CD4-positive, alpha-beta T cell treated with Interferon alpha-2 for 1 hour (primary cell): ENCODE measurements at places on chromosomes 12 and 14.

GRCh38 chr14:75543253-75543652 lies 21.0 kb downstream of the BATF start:
- DNase-seq, result no peak

- no peak for DNase-seq
Measured at GRCh38 chr12:116165036-116165425, 112.5 kb downstream of the MED13L start.

- DNase-seq, result no peak
Measured at GRCh38 chr14:47543459-47543858, 131.9 kb downstream of the MDGA2 start.

GRCh38 chr14:87874676-87875075 lies 118.3 kb downstream of the GALC start:
- DNase-seq, result no peak

DNA sequence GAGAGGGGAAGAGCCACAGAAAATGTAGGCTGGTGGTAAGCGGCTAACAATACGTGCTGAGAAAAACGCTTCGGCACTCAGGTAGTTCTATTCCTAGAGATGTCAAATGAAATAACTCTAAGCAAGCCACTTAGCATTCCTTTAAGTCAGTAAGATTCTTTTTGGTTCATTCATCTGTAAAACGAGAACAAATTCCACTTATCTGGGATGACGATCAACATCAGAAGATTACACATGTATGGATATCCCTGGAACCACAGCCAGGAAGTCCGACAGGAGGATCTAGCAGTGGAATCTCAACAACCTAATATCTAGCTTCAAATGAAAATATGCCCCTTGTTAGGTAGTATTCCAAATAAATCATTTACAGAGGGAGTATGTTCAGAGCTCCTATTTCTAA lies 74.6 kb upstream of the CDKN3 start:
- no peak for DNase-seq

GRCh38 chr14:36971263-36971855 lies 201.0 kb downstream of the SLC25A21 start:
- DNase-seq, result no peak

- no peak for DNase-seq
Measured at GRCh38 chr12:127670294-127670693, 596.7 kb upstream of the TMEM132C start.

DNA sequence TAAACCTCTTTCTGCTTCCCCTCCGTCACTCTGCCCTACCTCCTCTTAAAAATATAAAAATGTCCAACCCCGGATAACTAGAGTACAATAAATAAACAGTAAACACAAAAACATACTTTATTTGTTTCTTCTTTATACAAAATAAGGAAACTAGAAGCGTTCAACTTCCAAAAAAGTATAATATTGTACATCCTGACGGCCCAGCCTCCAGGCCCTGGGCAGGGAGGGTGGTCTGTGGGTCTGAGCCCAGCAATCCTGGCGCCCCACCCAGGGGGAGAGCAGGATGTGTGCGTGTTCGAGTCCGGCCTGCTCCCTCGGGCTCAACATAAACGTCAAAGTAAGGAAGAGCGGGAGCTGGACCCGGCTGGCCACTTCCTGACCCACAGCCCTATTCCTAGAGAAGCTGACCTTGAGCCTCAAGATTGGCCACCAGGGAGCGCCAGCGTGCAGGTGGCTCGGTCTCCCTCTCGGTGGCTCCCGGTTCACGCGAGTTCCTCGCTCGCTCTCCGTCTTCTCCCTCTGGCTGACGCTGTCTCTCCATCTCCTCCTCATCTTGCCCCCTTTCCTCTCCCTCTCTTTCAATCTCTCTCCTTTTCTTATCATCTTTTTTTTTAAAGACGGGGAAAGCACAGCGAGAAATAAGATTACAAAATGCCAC lies 9.4 kb downstream of the LHX5 start:
- DNase-seq, result peak; percentile 58

DNA sequence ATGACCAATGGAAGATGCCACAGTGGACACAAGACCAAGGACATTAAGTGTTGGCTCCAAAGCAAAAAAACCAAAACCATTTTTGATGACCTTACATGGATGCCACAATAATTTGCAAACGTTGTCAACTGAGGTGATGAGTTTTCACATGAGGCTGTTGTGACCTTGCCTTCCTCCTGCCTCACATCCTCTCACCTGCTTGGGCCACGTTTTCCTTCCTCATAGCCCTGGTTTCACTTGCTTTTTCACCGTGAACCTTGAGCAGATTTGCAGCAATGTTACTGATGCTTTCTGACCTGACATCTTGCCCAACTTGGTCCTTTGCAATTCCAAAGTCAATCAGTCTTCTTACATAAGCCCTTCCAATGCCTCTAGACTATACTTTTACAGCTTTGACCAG lies 3.7 kb downstream of the KRT6B start:
- DNase-seq, result no peak

- no peak for DNase-seq
Measured at GRCh38 chr12:87812030-87812429, 217.2 kb downstream of the C12orf50 start.

DNA sequence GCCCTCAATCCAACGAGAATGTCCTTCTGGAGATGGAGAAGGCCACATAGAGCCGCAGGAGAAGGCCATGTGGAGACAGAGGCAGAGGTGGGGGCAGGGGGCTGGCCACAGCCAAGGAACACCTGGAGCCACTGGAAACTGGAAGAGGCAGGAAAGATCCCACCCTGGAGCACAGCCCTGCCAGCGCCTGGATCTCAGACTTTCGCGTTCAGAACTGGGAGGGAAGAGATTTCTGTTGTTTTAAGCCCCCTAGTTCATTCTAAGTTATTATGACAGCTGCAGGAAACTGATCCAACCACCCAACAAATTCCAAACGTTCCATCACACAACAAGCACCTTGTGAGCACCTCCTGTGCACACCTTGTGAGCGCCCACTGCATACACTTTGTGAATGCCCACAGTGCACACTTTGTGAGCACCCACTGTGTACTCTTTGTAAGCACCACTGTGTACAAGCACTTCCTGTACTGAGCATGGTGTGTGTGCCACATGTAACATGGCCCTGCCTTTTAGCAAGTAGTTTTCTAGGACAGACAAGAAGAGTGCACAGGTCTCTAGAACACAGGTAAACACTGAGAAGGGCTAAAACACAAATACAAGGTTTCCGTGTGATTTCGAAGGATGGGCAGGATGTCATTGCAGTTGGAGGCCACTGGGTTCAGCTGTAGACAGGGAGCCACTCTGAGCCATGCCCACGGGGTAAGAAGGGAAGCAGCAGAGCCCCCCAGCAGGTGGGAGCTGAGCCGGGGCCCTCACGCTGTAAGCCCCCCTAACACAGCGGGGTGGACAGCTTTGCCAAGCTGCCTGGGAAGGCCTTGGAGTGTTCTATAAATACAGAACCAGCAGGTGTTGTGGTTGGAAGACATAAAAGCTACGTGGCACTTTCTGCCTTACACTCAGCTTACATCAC lies 15.4 kb downstream of the RIMBP2 start:
- DNase-seq, result no peak

- no peak for DNase-seq
Measured at GRCh38 chr12:97559267-97559666, 96.7 kb downstream of the RMST start.

GRCh38 chr12:2039034-2039433 lies 13.8 kb upstream of the CACNA1C start:
- no peak for DNase-seq

DNA sequence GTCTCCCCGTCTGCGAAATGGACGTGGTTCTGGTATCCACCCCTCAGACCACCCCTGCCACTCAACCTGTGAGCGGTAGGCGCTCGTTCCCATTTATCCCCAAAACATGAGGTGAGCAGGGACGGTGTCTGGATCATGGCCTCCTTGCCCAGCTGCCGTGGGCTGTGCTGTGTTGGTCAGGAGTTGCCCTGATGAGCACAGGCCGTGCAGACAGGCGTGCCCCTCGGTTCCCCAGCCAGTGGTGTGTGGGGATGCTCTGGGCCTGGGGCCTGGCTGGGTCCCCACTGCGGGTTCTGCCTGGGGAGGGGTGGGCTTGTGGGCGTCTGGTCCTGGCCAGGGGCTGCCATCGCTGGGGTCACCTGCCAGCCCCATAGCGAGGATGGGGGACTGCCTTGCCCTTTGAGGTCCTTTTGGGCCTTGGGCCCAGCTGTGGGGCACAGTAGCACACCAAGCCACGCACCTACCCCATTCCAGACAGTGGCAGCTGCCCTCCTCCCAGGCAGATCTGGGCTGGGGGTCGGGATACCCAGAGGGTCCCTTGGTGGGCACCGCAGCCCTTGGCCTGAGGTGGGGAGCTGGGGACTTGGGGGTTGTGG lies 11.3 kb upstream of the PUS1 start:
- DNase-seq, result no peak

- no peak for DNase-seq
Measured at GRCh38 chr14:51081209-51081608, 13.7 kb downstream of the TRIM9 start.

DNA sequence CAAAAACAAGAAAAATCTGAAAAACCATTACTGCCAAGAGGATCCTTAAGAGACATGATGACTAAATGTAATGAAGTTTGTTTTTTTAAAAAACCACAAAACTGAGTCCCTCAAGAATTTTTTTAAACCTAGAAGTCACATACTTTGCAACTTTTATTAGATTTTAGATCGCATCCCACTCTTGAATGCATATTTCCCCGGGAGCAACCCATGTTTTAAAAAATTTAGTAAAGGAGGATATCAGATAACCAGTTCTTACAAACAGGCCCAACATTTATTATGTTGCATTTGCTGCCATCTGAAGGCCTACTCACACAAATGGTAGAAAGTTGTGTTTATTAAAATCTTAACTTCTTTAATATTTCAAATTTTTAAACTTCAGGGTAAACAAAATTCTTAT lies 44.3 kb upstream of the CCT2 start:
- no peak for DNase-seq

DNA sequence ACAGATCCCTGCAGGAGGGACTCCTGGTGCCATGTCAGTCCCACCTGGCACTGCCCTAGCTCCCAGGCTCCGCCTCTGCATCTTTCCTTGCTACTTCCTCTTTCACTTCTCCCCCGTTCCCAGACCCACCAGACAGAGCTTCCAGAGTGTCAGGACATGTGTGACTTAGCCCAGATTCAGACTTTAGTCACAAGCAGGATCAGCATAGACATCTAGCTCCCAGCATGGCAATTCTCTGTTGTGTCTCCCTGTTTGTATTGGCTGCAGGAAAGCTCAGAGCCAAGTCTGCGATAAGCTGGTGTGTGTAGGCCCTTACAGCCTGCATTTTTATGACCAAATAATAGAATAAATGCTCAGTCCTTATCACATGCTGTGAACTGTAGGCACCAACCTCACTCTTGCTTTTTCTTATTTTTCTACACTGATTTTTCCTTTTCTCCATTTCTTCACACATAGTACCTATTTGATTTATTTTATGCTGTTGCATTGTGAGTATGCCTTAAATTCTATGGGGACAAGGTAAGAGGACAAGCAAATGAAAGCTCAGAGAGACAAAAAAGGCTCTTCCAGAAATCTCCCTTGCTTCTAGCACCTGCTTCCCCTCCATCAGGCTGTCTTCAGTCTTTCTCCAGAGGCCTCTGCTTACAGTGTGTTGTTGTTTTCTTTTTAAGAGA lies 5.9 kb downstream of the DHRS2 start:
- no peak for DNase-seq

DNA sequence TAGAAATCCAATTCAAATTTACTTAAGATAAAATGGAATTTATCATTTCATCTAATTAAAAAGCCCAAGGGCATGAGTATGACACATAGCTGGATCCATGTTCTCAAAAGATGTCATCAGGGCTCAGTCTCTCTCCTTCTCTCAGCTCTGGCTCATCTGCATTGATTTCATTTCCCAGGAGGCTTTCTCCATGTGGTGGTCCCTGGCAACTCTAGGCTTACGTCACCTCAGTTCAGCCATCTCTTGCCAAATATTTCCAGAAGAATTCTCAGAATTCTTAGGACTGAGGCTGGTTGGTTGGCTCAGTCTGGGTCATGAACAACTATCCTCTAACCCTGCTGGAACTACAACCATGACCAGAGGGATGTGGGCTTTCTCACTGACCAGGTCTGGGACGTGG lies 65.3 kb downstream of the FOS start:
- no peak for DNase-seq

GRCh38 chr12:124938587-124938986 lies 24.1 kb upstream of the UBC start:
- no peak for DNase-seq

DNA sequence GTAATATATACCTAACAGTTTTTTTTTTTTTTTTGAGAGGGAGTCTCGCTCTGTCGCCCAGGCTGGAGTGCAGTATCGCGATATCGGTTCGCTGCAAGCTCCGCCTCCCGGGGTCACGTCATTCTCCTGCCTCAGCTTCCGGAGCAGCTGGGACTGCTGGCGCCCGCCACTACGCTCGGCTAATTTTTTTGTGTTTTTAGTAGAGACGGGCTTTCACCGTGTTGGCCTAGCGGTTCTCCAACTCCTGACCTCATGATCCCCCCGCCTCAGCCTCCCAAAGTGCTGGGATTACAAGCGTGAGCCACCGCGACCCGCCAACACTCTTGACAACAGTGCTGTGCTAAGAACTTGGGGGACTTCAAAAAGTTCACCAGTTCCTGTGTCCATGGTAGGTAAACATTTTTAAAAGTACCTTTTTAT lies 63.5 kb downstream of the FOXG1 start:
- DNase-seq, result no peak

GRCh38 chr14:58280954-58281787 lies 17.2 kb upstream of the ARID4A start:
- DNase-seq, result peak; percentile 50

DNA sequence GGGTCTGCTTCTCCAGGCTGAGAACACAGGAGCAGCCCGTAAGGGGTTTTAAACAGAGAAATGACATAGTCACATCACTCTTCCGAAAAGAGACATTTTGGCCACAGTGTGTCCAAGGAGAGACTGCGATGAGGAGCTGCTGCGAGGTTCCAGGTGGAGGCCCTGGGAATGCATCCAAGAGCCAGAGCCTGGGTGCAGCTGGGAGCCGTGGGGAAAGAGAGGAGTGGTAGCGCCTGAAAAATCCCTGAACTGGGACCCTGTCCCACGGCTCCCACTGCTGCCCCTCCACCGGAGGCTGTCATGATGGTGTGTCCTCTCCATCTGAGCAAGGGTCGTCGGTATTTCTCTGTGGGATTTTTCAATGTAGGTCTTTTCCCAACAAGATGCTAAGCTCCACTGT lies 146.9 kb downstream of the BCL11B start:
- no peak for DNase-seq
